ENCODE measurements at places on chromosomes 5 and 9.

GRCh38 chr9:70484232-70485130, 70.0 kb upstream of the KLF9 start:
- no peak for DNase-seq

GRCh38 chr9:82367016-82367415, 378.4 kb downstream of the SPATA31D1 start:
- no peak for DNase-seq

GRCh38 chr5:24642022-24642421, 2.8 kb downstream of the CDH10 start:
- DNase-seq = no peak

- no peak for DNase-seq
These were observed 301.5 kb upstream of the ACTBL2 start for GRCh38 chr5:57784121-57784520.

- DNase-seq = no peak
These were observed 70.6 kb upstream of the ANKH start for GRCh38 chr5:14942212-14942611.

- no peak for DNase-seq
These were observed 35.7 kb upstream of the OR13D1 start for GRCh38 chr9:104658496-104659195.

DNA sequence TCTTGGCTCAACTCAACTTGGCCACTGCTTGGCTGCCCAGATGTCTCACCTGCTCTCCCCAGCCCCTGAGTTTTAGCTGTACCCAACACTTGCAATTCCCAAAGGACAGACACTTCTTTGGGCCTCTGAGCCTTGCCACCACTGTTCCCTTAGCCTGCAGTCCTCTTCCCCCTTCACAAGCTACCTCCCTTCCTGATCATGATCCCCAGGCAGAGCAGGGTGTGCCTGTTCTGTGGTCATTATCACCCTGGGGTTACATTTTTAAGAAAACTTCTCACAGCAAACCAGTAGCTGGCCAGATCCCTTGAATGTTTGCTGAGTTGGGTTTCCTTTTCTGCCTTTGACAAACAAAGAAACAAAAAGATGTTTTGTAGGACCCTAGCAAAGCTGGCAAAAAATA, 87.5 kb upstream of the PRRC1 start:
- DNase-seq = no peak

- no peak for DNase-seq
These were observed 375.2 kb downstream of the ZNF608 start for GRCh38 chr5:124371111-124371706.

DNA sequence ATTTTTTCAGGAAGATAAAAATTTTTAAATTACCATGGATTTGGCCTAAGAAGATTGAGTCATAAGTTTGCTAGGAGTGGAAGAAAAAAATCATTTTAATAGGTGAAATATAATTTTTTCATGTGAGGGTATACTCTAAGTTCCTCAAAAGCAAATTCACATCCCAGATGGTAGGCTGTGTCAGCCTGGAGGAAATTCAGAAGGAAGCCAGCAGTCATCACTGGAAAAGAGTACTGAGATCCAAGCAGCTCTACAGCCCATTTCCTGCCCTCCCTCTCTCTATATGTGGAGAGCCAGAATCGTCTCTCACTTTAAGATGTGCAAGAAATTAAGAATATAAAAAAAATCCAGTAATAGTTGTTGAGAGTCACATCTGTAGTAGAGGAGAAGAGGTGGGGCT, 126.5 kb upstream of the CDH18 start:
- DNase-seq = no peak

GRCh38 chr9:128159522-128159783, 612 bp upstream of the BBLN start:
- peak; percentile 17 for DNase-seq

DNA sequence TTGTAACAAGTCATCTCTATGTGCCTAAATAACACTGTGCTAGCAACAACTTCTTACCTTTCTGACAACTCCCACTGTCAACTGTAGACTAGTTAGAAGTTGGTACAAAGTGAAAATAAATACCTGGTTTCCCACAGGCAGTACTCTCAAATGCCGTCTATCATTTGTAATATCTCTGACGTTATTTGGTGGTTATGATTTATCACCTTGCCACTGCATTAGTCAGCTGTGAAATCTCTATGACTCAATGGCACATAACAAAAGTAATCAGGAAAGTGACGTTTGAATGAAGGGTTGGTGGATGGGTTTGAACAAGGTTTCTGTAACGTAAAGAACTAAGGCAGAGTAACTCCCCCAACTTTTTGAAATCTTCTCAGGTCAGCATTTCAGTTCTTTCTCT, 592.3 kb downstream of the MAT2B start:
- no peak for DNase-seq

GRCh38 chr9:69815313-69815712, 5.3 kb upstream of the CFAP95 start:
- DNase-seq = no peak

DNA sequence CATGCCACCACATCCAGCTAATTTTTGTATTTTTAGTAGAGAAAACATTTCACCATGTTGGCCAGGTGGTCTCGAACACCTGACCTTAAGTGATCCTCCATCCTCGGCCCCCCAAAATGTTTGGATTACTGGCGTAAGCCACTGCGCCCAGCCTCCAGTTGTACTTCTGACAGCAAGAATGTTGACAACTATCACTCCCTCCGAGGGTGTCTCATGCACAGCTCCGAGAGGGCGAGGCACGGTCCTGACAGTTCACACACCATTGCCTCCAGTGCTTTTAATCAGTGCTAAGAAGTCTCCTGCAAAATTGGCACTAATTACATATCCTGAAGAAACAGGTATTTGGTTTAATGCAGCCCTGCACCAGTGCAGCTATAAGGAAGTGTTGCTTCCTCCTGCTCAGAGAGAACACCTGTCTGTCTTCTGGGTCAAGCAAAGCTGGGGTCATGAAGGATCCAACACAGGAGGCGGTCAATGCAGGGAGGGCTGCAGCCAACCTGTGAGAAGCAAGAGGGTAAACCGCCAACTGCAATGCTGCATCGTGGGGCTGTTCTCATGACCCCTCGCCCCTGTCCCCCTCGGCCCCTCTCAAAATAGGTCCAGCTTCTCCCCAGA, 184.0 kb downstream of the MED10 start:
- no peak for DNase-seq

DNA sequence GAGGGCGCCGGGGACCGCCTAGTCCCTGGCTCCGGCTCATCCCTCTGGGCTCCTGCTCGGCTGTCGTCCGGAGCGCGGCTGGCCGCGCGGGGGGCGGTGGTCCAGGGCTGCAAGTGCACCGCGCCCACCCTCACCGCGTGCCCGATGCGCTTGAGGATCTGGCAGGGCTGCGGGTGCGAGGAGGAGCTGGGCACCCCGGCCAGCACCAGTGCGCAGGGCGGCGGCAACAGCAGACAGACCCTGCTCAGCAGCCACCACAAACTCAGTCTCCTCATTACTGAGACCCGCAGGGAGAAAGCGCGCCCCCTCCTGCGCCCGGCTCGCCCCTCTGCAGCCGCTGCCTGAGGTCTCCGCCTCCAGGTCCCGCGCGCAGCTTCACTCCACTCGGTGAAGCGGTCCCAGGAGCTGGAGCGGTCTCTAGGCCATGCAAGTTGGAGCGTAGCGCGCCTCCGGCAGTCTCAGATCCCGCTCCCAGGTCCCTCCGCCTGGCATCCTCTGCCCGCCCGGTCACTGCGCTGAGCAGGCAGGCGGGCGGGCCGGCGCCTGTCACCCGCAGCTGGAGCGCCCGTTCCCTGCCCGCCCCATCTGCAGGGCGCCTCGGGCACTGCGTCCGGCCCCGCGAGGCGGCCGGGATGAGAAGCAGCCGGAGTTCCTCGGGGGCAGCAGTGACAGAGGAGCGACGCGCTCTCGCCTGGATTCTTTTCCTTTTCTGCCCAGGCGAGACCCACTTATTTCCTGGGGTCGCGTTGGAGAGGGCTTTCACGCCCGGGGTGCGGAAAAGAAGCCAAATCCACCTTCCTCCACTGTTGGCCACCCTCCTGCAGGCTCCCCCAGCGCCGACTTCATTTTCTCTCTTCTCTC, 512 bp downstream of the GRIN3A start:
- DNase-seq = no peak

- no peak for DNase-seq
These were observed 1.9 kb downstream of the KIAA1191 start for GRCh38 chr5:176359658-176360057.

- DNase-seq = no peak
These were observed 9.6 kb upstream of the MSH3 start for GRCh38 chr5:80644900-80645299.

- DNase-seq = no peak
These were observed 60.5 kb upstream of the PUM3 start for GRCh38 chr9:2904242-2904930.

- no peak for DNase-seq
These were observed 220.0 kb downstream of the PDE4D start for GRCh38 chr5:59673438-59674058.

GRCh38 chr9:93097511-93098201, 1.6 kb downstream of the CARD19 start:
- DNase-seq = no peak

- no peak for DNase-seq
These were observed 361.5 kb upstream of the CDH10 start for GRCh38 chr5:25006237-25006636.

DNA sequence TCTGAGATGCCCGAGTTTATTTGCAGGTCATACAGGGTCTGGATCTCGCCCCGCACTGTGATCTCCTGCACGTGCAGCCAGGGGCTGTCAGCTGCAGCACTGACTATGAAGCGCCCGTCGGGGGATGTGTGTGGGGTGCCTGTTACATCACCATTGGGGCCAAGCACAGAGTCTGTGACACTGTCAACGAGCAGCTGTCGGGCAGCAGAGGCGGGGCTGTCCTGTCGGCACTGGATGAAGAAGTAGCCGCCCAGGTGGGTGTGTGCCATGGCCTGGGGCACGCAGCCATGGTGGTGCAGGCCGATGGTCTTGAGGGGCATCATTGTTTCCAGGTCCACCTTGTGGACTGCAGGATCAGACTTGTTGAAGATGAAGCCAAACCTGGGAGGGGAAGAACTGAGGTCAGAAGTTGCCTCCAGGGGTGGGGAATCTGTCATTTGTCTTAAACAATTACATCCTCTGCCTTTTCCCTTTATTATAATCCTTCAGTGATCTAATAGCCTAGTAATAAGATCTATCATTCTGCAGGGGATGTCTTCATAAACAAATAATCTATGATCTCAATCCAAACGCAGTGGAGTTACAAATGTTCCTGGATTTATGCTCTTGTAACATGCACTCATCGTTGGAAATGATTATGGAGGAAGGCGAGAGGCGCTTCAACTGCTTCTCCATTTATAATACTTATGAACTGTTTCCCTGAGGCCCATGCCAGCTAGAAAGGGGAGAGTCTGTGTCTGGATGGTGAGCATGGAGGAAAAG, 147.8 kb downstream of the HSPA4 start:
- DNase-seq = no peak

DNA sequence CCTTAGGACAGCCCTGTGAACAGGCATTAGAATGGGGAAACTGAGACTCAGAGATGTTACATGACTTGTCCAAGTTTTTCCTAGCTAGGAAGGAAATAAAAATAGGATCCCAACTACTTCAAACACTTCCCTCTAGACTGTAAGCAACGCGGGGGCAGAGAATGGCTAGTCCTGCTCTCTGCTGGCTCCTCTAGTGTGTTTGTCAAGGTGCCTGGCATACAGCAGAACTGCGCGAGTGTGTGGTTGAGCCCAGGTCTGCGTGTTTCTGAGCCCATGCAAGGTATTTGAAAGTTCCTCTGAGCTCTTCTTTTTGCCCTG, 152.5 kb downstream of the MACROH2A1 start:
- DNase-seq = no peak

DNA sequence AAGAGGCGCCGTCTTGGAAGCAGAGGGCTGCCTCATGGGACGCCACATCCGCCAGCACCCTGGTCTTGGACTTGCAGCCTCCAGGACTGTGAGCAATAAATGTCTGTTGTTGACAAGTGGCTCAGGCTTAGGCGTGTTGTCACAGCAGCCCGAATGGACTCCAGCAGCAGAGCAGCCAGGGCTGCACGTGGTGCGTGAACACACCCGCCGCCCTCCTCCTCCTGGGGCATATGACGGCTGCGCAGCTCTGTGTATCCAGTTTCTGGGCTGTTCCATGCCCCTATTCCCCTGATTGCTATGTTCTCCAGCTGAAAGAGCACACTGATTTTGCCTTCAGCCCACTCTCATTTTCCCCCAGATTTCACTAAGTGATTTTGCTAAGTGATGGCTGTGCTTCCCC, 36.0 kb upstream of the CLPTM1L start:
- DNase-seq = no peak

DNA sequence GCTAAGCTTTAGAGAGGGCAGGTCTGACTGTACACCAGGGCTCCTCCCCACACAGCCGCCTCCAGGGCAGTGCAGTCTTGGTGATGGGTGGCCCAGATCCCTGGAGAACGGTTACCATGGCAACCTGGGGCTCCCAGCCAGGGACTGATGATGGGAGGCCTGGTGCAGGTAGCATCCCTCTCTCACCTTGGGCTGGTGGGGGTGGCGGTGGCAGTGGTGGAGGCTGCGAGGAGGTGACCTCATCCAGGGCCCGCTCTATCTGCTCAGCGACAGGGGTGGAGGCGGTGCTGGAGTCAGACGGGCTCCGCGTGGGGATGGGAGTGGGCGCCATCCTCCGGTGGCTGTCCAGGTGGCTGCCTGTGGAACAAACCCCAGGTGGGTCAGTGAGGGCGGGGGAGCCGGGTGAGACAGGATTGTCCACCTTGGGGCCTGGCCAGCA, 12.3 kb downstream of the PRR7 start:
- DNase-seq = no peak

DNA sequence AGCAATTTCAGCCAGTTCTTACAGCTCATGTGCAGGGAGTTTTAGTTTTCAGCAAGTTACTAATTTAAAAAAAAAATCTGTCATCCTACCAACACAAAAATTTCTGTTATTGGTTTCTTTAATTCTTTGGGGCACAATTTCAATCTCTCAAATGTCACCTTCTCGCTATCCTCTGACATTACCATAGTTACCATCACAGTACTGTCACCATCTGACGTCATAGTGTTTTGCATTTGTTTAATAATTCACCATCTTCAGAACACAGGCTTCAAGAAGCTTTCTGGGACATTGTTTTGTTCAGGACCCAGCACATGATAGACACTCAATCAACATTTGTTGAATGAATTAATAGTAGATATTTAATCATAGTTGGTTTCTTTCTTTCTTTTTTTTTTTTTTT, 155.1 kb downstream of the PDZD2 start:
- no peak for DNase-seq

DNA sequence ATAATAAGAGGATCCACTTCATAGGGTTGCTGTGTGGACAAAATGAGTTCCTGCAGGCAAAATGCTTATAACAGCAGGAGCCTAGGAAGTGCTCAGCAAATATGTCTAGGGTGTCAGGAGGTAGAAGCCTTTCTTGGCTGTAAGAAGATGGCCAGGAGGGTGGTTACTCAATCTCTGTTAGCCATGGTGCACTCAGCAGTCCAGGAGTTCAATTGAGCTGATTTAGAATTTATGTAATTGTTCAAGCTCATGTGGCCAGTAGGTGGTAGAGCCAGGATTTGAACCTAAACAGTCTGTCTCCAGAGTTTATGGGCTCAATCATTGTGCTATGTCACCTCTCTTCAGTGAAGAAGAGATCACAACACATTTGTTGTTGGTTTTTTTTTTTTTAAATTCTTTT, 381.2 kb downstream of the KIF4B start:
- no peak for DNase-seq

GRCh38 chr5:151699071-151699901, 12.6 kb upstream of the SPARC start:
- DNase-seq = no peak
